ENCODE measurements at places on chromosomes 6 and 20. TPM values are rescaled to one million over a fixed set of nuclear protein-coding genes. Genes with fewer than 3 reads are reported as not detected.

The SSTR4 gene
- total RNA-seq, result not detected

The TFAP2D gene
- total RNA-seq, result not detected

The FAM209B gene
- not detected for total RNA-seq

The RFX6 gene
- total RNA-seq, result not detected

The TLDC2 gene
- not detected for total RNA-seq

The RSPO3 gene
- total RNA-seq, result 7.5 TPM

The PXDC1 gene
- 20.3 TPM for total RNA-seq

The CCR6 gene
- not detected for total RNA-seq

The ADAM33 gene
- total RNA-seq, result 3.1 TPM

The CST2 gene
- not detected for total RNA-seq

The SLC22A7 gene
- not detected for total RNA-seq

The DDX27 gene
- total RNA-seq, result 39.7 TPM

The BIRC7 gene
- not detected for total RNA-seq

The POPDC3 gene
- 184 TPM for total RNA-seq

The SLC22A16 gene
- total RNA-seq, result not detected

The ASIP gene
- total RNA-seq, result not detected

The TTK gene
- 3.4 TPM for total RNA-seq

The NXT1 gene
- total RNA-seq, result 17.9 TPM

The NKAIN4 gene
- total RNA-seq, result not detected

The NMBR gene
- total RNA-seq, result 0.23 TPM

The RSPH4A gene
- total RNA-seq, result 0.16 TPM

The SIGLEC1 gene
- total RNA-seq, result 2.2 TPM

The RHAG gene
- not detected for total RNA-seq

The PPIL6 gene
- 2.9 TPM for total RNA-seq

The MOG gene
- total RNA-seq, result not detected

The ARMC12 gene
- total RNA-seq, result not detected

The CLIC5 gene
- total RNA-seq, result 95.7 TPM

The CLVS2 gene
- total RNA-seq, result 0.86 TPM

The NFYA gene
- 7.2 TPM for total RNA-seq

The BTNL2 gene
- total RNA-seq, result not detected

The CEP162 gene
- total RNA-seq, result 4.4 TPM

The FAM162B gene
- total RNA-seq, result 8.2 TPM

The BPI gene
- not detected for total RNA-seq

The AARS2 gene
- 4.7 TPM for total RNA-seq

The CNKSR3 gene
- 3.8 TPM for total RNA-seq

The IL20RA gene
- total RNA-seq, result not detected

The MLIP gene
- 133 TPM for total RNA-seq

The NKX2-2 gene
- not detected for total RNA-seq

The SAMD3 gene
- not detected for total RNA-seq

The MCCD1 gene
- not detected for total RNA-seq

The PARD6B gene
- total RNA-seq, result 2.4 TPM

The IPCEF1 gene
- total RNA-seq, result not detected

The FAM110A gene
- 1.6 TPM for total RNA-seq

The VGLL2 gene
- 9.9 TPM for total RNA-seq

The RPN2 gene
- total RNA-seq, result 132 TPM

The TMC2 gene
- not detected for total RNA-seq

The TCP1 gene
- 135 TPM for total RNA-seq

The NRN1 gene
- total RNA-seq, result 7.0 TPM

The MACROD2 gene
- total RNA-seq, result 2.5 TPM

The C20orf96 gene
- not detected for total RNA-seq

The SCUBE3 gene
- total RNA-seq, result 0.05 TPM

The VSX1 gene
- total RNA-seq, result not detected

The OR11A1 gene
- not detected for total RNA-seq

The POM121L2 gene
- total RNA-seq, result not detected

The PTCRA gene
- total RNA-seq, result not detected

The IP6K3 gene
- total RNA-seq, result 570 TPM

Data from gastrocnemius medialis (tissue), 4 donors.